ENCODE measurements at places on chromosomes 12 and 14.

GRCh38 chr14:52836063-52836462 lies 44.7 kb upstream of the GNPNAT1 start:
- no peak for DNase-seq

GRCh38 chr14:80996049-80996901 lies 40.9 kb downstream of the TSHR start:
- DNase-seq = no peak

GRCh38 chr12:130977046-130977742 lies 23.5 kb downstream of the ADGRD1 start:
- DNase-seq = no peak

DNA sequence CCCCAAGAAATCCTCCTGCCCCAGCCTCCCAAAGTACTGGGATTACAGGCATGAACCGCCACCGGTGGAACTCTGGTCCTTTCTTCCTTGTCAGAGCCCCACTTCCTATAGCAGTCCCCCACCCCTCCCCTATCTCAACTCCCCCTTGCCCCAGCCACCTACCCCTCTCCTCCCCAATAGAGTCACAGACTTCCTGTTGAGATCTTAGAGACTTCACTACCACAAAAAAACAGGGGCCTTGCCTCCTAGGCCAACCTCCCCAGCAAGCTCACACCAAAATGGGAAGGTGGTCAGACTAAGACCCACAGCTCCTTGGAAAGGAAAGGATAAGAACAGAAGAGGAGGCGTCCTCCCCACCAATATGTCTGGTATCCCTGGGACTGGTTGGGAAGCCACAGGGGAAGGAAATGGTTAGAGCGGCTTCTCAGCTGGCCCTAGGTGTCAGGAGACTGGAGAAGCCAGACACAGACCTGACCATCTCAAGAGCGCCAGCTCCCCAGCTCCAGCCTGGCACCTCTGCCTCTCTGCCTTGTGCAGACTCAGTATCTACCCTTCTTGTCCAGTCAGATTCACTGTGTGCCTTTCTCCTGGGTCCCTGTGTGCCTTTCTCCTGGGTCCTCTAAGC lies 8.5 kb downstream of the ITGB7 start:
- no peak for DNase-seq

- DNase-seq = no peak
Observed at GRCh38 chr12:68746572-68747180, 700 bp downstream of the SLC35E3 start.

GRCh38 chr14:32039401-32040030 lies 37.6 kb upstream of the ARHGAP5 start:
- no peak for DNase-seq

DNA sequence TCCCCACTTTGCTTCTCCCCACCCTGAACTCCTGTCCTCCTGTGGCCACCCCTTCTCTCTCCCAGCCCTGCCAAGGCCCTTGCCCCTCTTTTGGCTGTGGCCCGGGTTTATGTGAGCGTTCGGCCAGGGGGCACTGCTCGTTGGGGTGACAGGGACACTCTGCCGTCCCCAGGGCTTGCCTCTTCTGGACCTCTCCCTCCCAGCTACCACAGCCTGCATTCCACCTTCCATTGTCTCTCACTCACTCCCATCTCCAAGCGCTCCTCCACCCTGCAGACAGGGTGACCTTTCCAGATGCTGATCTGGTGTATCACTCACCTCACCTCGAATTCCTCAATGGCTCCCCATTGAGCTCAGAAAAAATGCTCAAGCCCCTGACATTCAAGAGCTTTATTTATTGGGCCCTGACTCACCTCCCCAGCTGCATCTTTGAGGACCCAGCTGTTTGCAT lies 1.4 kb downstream of the SERPINA9 start:
- DNase-seq = no peak

DNA sequence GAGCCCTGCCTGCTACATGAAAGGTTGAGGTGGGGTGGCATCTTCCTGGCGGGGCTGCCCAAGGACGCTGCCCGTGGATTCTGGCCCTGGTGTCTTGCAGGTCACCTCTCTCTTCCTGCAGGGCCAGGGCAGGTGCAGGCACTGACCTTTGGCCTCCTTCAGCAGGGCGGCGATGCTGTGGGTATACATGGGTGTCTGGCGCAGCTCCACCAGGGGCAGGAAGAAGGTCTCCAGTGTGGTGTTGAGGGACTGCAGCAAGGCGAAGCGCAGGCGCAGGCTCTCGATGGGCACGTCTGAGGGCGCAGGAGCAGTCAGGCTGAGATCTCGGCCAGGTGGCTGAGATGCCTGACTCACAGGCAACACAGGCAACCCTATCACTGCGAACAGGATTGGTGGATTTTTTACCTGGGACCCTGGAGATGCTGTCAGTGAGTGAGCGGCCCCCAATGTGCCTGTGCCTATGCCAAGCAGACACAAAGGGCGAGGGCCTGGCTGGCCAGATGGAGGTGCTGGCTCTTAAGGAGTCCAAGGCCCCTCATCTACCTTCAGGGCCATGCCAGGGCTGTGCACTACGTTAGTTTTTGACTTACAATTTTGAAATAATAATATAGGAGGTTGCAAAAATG lies 45.7 kb downstream of the TRAFD1 start:
- DNase-seq = no peak

DNA sequence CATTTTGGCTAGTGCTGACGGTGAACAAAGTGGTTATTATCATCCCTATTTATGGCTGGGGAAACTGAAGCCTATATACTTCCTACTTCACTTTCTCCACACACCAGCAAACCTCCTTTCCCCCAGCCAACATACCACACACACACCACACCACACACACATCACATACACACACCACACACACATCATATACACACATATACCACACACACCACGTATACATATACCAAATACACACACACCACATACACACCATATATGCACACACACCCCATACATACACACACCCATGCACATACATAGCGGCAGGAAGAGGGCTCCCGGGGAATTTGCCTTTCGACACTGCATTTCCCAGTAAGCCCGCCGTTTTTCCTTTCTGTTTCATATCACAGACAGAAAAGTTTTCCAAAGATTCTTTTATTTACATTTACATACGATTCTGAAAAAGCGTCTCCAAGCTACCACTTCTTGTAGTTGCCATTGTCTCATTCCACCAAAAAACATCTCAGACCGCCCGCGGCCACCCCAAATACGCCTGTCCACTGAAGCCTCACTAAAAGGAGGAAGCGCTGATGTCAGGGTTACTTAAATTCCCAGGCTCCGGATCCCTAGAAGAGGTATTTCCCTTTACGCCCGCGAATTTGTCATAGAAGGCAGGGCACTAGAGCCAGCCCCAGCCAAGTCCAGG lies 823 bp upstream of the RAB5B start:
- no peak for DNase-seq
